ENCODE measurements at places on chromosomes 7 and 10.

DNA sequence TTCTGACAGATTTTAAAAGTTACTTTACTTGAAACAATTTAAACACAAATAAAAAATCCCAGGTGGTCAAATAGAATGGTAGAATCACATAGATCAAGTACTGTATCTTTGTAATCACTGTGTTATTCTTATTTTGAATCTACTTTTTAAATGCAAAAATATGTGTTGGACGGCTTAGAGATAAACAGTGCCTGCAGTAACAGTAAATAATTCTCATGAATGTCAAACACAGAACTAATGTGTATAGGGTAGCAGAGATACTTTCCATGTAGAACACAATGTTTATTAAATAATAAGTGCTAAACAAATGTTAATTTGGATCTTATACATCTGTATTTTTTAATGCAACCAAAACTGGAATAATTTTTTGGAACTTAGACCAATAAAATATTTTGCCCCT is 1199.4 kb downstream of the SORCS1 start:
- DNase-seq: no peak

- no peak for DNase-seq
Measured at GRCh38 chr10:32461203-32461602, 15.3 kb downstream of the CCDC7 start.

DNA sequence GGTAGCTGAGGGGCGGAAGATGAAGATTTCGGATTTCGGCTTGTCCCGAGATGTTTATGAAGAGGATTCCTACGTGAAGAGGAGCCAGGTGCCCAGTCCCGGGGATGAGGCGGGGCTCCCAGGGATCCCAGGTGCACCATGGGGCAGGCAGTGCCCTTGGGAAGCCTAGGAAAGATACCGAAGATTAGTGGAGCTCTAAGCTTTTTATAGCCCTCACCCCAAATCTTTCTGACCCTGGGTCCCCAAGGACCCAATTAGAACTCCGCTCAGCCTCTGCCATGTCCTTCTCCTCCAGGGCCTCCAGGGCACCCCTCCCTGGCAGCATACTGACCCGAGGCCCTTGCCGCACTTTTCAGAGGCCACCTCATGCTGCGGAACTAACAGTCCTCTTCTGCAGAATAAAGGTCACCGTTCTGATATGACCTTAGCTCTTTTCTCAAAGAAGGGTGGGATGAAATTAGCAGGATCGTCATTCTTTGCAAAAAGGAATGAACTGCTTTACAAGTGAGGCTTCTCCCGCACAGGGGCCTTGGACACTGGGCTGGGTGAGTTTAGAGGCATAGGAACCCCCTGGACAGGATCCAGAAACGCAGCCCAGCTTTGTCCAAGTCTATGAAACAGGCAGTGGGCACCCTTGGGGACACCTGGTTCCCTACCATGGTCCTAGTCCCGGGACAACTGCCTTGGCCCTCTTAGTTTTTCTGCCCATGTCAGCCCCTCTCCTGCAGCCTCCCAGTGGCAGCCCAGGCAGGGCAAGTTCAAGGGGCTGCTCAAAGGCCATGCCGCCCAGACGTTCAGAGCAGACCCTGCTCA is 17.9 kb upstream of the CSGALNACT2 start:
- DNase-seq: peak; percentile 13

DNA sequence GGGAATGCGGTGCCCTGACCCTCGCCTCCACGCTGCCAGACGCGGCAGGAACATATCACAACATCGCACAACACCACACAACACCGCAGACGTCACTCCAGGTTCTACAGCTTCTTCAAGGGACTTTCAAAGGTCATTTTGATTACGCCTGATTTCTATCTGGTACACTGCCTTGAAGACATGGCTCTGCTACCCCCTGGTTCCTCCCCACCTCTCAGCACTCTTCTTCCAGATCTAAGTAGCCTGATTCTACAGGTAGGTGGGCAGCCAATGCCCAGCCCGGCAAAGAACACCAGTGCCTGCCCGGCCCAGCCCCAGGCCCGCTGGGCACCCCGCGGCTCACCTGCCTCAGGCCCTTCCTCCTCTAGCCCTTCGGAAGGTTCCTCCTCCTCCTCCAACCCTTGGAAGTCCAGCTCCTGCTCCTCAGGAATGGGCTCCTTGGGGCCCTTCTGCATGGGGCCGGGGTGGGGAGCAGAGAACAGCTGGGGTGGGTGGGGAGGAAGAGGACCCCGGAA is 8.4 kb downstream of the GIGYF1 start:
- no peak for DNase-seq

- no peak for DNase-seq
Measured at GRCh38 chr7:101239191-101239950, 1.8 kb upstream of the CLDN15 start.

DNA sequence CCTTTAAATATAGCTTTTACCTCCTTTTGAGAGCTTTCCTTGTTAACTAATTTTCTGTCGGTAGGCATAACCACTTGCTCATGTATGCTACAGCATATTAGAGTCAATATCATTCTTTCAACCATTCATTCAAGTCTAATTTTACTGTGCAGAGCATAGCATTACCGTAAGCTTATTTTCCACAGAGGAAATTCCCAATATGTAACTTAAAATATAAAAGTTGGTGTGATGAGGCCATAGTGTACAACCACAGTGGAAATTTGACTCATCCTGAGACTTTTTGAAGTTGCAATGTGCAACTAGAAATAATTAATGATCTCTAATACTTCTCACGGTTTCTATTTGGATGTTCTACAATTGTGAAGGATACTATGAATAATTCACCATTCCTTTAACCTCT is 80.6 kb upstream of the KLF6 start:
- DNase-seq: no peak

GRCh38 chr7:85730012-85730411 is 543.2 kb upstream of the SEMA3D start:
- peak; percentile 58 for DNase-seq

- no peak for DNase-seq
Measured at GRCh38 chr10:129417870-129418269, 49.2 kb upstream of the MGMT start.

DNA sequence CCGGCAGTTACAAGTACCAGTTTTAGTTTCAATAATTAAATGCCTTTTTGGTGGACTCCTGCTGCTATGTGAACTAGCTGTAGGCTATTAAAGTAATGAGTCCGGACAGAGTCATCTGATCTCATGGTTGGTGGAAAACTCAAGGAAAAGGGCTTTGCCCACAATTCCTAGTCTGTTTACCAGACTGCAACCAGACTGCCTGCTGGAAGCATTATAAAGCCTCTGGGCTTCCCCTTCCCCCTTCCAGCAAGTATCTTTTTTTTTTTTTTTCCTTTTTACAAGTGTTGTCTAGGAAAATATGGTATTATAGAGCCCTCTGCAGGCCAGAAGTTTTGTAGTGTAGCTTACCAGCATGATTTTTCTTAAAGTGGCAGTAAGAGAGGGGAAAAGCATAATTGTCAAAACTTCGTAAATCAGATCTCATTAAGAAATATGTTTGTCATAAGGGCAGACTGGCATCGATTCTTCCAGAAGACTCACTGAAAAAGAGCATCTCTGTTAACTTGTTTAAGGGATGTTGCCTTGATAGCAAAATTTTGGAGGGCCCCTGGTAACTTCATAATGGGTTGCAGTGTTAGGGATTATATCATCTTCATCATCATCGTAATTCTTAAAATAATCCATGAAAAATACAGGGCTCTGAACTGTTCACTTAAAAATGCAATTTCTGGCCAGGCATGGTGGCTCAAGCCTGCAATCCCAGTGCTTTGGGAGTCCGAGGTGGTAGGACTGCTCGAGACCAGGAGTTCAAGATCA is 181.3 kb downstream of the TAX1BP1 start:
- no peak for DNase-seq

DNA sequence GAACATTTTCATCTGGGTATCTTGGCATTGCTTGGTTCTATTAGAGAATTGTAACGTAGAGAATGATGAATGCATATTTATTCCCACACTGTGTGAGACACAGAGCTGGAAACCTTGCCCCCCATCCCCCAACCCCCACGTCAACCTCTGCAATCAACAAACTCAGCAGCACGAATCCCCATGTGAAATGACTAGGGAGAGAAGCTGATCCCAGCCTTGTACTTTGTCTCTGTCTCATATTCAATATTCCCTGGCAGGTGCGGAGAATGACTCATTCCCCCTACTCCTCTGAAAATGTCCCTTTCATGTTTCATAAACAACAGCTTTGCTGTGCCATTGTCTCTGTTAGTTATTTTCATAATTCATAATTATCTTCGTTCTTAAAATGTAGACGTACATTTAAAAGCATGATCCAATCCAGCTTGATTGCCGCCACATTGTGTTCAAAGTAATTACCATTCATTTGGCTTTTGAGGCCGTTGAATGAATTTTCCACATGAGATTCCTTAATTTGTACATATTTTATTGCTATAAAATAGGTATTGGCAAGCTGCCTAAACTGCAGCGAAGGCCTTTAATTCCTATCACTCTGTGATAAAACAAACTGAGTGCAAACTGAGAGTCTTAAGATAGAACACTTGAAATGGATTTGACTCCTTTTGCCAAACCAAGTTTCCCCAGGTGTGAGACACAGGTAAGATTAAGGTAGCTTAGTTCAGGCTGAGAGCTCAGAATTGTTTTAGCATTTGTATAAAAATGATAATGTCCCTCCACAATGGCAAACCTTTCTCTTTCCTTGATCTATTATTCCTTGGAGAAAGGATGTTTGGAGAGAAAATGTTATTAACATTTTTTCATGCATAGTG is 920.2 kb downstream of the TYW1 start:
- DNase-seq: no peak

DNA sequence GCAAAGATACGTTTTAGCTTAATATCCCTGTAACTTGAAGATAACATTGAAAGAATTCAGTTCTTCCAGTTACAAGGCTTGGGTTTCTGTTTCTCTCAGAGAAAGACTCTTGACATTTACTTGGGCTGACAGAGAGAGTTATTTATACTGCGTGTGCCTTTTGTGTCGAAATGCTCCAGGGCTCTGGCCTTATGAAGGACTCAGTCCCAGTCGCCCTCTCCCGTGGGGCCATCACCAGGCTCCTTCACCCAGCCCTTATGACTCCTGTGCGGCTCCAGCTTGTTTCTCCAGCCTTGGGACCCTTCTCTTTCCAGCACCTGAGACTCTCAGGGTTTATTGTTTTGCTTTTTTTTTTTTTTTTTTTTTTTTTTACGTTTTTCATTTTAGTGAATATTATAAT is 242.3 kb upstream of the DKK1 start:
- DNase-seq: no peak

DNA sequence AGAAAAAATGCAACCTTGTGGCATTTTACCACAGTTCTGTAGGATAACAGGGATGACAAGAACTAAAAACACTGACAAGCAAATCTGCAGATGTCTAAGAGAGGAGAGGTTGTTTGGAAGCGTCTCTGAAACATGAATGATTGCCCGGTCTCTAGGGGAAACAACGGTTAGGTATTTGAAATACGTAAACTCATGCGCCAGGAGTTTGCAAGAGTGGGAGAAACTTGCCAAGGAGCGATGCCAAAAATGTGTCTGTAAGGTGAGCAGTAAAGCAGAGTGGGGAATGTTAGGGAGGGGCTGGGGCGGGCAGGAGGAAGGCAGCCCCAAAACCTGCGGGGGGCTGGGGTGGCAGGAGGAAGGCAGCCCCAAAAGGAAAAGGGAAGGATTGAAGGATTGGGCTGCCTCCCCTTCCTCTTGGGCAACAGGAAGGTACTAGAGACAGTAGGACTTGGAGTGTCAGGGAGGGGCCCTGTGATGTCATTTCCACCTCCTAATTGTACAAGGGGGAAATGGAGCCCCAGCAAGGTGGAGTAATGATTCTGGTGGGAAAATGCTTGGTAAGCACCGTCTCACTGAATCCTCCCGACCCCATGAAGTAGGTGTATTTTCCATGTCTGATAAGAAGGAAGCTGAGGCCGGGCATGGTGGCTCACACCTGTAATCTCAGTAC is 33.2 kb upstream of the PLEKHA1 start:
- DNase-seq: no peak

DNA sequence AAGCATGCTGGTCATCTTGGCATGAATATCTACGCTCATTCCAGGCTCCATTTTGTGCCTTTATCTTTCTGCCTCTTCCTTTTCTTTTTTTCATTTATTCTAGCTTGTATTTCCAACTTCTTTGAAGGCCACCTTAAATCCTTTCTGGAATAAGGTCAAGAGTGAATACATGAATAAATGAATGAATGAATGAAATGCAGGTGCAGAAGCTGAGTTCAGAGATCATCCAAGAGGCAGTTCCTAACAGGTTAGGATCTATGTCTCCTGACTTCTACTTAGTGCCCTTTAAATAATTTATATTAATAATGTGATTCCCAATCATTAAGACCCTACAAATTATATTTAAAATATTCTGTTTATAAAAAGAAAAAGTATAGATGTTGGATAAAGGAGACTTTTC is 125.9 kb downstream of the PIP4K2A start:
- DNase-seq: no peak

- DNase-seq: no peak
Measured at GRCh38 chr7:156064971-156065386, 252.7 kb upstream of the SHH start.

DNA sequence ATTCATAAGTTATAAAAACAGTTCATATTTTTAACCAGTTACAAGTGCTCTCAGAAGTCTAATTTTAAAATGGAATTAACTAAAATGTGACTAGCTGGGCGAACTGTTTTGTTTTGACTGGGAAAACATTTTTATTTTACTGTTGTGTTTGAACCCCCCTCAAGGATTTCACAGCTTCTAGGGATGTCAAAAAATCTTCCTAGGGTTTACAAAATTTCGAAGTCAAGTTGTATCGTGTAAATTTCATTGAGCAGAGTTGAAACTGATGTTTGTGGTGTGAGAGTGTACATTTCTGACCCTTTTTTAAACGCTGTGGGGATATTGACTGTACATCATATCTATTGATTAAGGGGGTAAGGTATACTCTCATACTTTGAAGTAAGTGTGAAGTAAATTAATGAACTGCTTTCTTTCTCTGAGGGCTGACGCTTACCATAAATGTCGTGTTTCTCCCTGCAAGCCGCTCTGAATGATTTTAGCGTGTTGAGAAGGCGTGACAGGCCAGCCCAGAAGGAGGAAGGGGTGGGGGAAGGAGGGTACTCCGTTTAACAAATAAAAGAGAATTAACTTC is 1.8 kb upstream of the SP8 start:
- no peak for DNase-seq
